ENCODE measurements at places on chromosomes 4 and X. TPM values are rescaled to one million over a fixed set of nuclear protein-coding genes. Genes with fewer than 3 reads are reported as not detected.

GRCh38 chr4:4326166-4326565 is 36.1 kb downstream of the ZBTB49 start:
- peaks cover 1% of the 10 kb centered on the region for H3K36me3 ChIP-seq
- no peak overlapping the region for H3K4me3 ChIP-seq
- H3K27me3 ChIP-seq: no peaks in the 10 kb centered on the region
- H3K27ac ChIP-seq: no peak overlapping the region
- no peaks in the 10 kb centered on the region for H3K4me1 ChIP-seq

RAPGEF2 gene
- total RNA-seq: 97.6 TPM

ADH6 gene
- total RNA-seq: not detected

NAA11 gene
- not detected for total RNA-seq

Data from SJSA1 (cell line).